Suppressor macrophage (primary cell): ENCODE measurements at places on chromosomes 3 and 15.

DNA sequence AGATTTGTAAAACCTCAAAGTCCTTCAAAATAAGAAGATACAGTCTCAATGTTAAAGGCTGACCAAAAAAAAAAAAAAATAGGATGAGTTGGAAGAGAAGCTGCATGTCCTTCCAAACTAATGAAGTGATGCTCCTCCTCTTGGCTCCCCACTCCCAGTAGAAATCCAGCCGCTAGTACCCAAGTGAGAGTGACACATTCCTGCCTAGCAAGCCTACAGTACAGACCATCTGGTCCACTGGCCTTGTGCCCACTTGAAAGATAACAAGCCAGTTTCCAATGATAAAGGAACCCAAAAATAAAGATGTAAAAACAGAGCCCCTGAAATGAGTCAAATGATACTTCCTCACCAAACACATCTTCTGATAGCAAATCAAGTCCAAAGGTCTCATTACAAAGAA is 258.7 kb upstream of the NSMCE3 start:
- DNase-seq, result no peak

DNA sequence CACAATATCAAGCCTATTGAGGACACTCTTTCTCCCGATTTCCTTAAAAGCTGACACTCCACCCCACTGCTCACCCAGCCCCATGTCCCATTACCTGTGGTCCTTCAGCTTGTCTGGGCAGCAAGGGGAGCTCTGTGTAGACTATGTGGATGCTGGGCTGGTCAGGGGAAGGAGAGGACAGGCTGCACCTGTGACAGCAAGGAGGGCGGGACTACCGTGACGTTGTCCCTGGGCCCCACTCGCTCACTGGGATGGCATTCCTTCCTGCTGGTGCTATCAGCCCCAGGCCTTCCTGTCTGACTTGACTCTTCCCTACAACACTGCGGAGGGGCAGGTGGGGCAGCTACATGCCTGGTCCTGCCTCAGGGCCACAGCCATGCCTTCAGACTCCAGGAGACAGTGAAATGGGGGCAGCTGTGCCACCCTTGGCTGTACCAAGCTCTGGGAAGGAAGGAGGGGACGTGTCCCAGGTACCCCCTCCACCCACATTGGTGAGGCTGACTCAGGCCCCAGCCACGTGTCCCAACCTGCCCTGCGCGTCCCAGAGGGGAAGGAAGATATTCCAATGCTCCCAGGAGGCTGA is at the start of gene TMEM40:
TSS of gene TMEM40 (minus strand) at position 163 of the 583 bp plus-strand sequence. CDS start 9,427 bp downstream, outside the sequence.
- no peak for DNase-seq

DNA sequence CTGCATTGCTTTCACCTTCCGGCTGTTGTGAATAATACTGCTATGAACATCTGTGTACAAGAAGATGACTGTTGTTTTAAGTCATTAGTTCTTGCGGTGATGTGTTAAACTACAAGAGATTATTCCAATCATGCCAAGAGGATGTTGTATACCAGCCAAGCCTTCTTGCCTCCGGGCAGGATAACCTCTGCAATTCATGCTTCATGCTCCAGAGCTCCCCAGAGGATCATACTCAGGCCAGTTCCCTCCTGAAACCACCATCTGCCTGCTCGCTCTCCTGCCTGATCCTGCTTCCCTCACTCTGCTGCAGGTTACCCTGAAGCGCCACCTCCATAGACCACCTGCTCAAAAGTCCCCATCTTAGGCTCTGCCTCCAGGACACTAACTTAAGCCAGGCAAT is 187.1 kb upstream of the PROK2 start:
- DNase-seq, result no peak

DNA sequence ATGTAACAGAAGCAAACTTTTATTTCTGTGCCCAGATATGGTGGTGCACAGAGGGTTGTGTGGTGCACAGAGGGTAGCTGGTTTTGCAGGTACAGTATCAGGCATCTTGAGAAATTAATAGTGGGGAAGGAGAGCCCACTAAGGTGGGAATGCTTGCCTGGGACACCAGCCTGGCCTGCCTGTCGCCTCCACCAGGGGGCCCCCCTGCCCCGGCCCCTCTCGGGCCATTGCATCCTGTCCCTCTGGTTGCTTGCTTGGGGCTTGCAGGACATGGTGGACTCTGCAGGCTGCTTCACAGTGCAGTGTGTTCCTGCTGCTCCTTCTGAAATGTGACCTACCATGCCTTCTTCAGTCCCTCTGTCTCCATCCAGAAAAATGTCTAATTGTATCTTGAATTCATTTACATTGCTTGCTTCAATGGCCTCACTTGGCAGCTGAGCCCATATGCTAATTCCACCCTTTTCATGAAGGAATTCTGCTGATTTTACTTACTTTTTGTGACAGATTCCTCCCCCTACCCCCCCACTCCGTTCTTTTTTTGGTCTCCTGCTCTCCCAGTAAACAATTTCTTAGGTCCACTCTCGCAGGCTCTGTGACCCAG is 73.6 kb downstream of the EEFSEC start:
- peak; percentile 34 for DNase-seq

DNA sequence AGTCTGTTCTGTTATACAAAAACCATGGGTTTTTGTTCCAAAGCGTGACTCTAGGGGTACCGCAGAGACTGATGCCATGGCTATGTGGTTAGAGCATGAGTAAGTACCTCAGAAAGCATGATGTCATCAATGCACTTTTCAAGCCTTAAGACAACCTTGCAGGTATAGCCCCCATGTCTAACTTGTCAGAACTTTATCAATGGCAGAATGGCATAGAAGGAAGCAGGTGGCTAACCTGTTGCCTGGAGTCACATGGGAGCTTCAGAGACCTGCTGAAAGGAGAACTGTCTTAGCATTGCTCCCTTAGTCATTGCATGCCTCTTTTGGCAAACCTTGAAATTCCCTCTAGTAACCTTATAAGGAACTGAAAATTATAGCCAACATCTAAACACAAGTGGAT is 52.5 kb downstream of the EOMES start:
- peak; percentile 27 for DNase-seq

- no peak for DNase-seq
These were observed 388.0 kb upstream of the LMCD1 start for GRCh38 chr3:8113626-8114025.

DNA sequence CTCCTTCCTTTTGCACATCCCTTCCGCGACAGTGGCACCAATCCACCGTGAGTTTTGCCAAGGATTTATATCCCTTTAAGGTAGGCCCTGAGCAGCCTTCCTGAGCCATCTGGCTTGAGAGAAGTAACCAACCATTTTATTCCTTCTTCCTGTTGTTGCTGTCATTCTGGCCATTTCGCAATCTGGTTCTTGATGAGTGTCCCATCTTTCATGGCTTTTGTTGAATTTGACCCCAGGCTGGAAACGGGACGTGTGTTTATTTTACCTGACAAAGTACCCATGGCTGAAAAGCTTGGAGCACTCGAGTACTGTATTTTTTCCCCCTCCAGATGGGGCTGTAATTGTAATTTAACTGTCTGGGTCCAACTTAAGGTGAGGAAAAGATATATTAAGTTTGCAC is 173.4 kb downstream of the WNT5A start:
- no peak for DNase-seq

- DNase-seq, result no peak
These were observed 31.3 kb downstream of the STAC start for GRCh38 chr3:36411587-36411986.

GRCh38 chr15:85618956-85619491 is 175.7 kb downstream of the KLHL25 start:
- peak; percentile 86 for DNase-seq

DNA sequence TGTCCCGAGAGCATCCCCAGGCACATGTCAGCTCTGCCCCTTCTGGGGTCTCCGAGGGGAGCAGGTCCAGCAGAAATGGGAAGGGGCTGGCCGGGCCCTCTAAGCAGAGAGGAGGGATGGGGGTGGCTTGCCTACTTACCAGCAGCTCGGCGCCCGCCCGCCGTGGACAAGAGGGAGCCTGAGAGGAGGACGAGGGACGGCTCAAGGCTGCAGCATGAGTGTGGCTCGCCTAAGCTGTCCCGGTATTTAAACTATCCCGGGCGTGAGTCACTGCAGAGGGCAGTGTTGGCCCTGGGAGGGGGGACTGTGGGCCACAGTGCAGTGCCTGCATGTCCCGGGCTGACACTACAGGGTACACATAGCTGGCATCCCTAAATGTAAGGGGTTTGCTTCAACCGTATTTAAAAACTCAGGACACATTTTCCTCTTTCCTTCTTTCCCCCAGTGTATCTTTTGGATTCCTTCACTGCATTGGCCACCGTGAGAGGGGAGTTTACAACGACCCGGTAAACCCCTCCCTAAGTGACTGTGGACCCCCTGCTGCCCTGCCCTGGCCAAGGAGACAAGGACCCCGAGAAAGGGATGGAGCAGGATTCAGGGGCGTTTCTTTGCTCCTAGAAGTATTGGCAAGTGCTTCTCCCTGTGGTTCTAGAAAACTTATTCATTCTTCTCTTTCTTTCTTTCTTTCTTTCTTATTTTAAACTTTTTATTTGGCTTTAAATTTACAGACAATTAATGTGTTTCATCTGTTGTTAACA is at the start of gene LRRC15:
TSS of gene LRRC15 (minus strand) at position 222 of the 758 bp plus-strand sequence. CDS start 8,700 bp downstream, outside the sequence.
- no peak for DNase-seq

DNA sequence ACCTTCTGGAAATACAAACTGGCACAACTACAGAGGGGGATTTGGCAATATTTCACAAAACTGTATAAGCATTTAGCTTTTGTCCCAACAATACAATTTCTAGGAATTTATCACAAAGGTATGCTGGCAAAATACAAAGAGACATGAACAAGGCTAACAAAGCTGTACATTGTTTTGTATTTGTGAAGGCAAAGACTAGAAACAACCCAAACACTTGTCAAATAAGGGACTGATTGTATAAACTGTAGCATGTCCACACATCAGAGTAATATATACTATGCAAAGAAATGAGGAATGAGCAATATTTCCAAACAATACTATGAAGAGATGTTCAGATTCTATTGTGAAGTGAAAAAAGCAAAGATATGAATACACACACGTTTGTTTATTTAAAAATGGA is 26.4 kb downstream of the CP start:
- DNase-seq, result no peak
